ENCODE measurements at places on chromosomes 5 and 9. TPM values are rescaled to one million over a fixed set of nuclear protein-coding genes. Genes with fewer than 3 reads are reported as not detected.

GRCh38 chr9:114401344-114401743 is 13.6 kb upstream of the AKNA start:
- H3K4me1 ChIP-seq = peaks cover 28% of the 10 kb centered on the region
- DNase-seq = no peak
- no peaks in the 10 kb centered on the region for H3K36me3 ChIP-seq

GRCh38 chr9:108536836-108537601 is 318.8 kb downstream of the ACTL7B start:
- H3K4me1 ChIP-seq = no peaks in the 10 kb centered on the region
- no peak overlapping the region for H3K4me3 ChIP-seq
- H3K27ac ChIP-seq = no peak overlapping the region
- DNase-seq = no peak
- no peaks in the 10 kb centered on the region for H3K27me3 ChIP-seq
- H3K36me3 ChIP-seq = no peaks in the 10 kb centered on the region

- DNase-seq = no peak
- H3K4me1 ChIP-seq = no peaks in the 10 kb centered on the region
- no peaks in the 10 kb centered on the region for H3K27me3 ChIP-seq
- H3K36me3 ChIP-seq = no peaks in the 10 kb centered on the region
- H3K27ac ChIP-seq = no peak overlapping the region
- H3K4me3 ChIP-seq = no peak overlapping the region
Measured at GRCh38 chr9:120306561-120306960, 273.4 kb downstream of the CDK5RAP2 start.

DNA sequence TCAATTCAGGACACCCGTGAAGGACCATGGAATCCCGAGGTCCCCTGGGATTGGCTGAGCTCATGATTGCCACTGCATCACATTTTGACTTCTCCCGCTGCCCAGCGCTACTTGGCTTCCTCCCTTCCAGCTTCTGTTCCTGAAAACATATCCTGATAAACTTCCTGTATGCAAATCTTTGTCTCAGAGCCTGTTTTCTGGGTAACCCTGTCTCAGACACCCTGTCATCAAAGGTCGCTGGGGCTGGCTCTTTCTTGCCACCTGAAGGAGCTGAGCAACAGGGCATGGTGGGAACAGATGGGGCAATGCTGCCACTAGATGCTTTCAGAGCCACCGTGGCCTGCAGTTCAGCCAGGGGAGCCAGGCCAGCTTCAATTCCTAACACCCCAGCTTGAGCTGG is 154.3 kb upstream of the TBC1D2 start:
- H3K36me3 ChIP-seq = no peaks in the 10 kb centered on the region
- no peaks in the 10 kb centered on the region for H3K27me3 ChIP-seq
- no peak overlapping the region for H3K27ac ChIP-seq
- no peak for DNase-seq

RECK gene
- total RNA-seq = 9.4 TPM

PCDHGA6 gene
- total RNA-seq = 0.19 TPM

DNA sequence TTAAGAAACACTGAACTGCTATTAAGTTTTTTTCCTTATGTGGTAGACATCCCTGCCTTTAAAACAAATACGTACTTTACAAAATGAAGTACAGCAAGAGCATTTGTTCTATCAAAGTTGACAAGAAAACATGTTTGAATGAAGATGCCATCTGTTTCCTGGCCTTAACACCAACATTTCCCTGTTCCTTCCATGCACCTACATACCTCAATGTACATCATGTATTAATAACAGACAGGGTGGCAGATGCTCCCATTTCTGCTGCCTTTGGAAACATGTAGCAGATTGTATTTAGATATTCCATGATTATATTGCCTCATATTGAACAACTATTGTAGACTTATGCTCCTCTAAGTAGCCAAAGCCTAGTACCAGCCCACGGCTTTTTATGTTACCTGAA is 104.4 kb downstream of the PJA2 start:
- no peak overlapping the region for H3K4me3 ChIP-seq
- no peak for DNase-seq
- no peak overlapping the region for H3K27ac ChIP-seq
- no peaks in the 10 kb centered on the region for H3K4me1 ChIP-seq
- no peaks in the 10 kb centered on the region for H3K36me3 ChIP-seq

DNA sequence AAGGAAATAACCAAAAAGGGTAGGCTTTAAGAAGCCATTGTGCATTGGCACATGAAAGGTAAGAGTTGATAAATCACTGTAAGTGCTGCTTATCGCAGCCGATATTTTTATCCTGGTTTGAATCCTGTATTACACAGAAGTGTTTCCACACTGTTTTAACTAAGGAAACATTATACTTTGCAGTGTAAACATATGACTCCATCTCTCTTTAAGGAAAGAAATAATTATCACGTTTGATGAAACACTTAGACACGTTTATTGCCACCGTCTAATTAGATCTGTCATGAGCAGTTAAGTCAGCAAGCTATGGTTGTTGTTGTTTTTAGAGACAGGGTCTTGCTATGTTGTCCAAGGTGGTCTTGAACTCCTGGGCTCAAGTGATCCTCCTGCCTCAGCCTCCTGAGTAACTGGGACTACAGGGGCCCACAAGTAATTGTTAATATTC is 85.7 kb upstream of the TNFAIP8 start:
- H3K4me3 ChIP-seq = peak overlapping the region; percentile 87
- H3K4me1 ChIP-seq = peaks cover 47% of the 10 kb centered on the region
- H3K36me3 ChIP-seq = no peaks in the 10 kb centered on the region
- peak overlapping the region; percentile 86 for H3K27ac ChIP-seq
- H3K27me3 ChIP-seq = no peaks in the 10 kb centered on the region
- DNase-seq = no peak

DNA sequence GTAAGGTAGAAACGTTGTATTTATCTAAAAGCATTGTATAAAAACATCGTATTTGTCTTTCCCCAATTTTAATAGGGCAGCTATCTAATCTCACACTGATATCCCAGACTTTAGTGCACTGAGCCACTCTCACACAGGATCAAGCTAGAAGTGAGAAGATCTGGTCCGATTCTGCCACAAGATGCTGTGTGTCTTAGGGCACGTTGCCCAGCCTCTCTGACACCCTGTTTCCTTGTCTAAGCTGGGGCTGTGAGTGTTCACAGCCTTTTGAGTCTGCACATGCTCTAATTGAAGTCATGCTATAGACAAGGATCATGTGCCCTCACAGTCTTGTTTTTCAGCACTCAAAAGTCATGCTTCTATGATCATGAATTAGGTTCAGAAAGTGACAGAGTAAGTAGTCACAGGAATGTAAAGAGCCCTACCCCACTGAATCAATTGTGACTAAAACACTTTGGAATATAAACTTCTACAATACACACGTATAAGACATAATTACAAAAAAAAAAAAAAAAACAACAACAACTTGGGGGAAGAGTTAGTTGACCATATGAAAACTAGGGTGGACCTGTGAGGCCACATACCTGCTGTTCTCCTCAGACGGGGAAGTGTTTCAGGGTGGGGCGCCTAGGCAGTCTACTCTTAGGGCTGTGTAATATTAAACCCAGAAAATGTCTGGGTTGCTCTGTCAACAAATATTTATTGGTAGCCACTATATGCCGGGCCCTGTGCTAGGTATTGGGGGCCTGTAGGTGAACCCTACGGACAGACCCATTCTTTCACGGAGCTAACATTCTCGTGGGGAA is 893 bp upstream of the ABLIM3 start:
- no peak overlapping the region for H3K27ac ChIP-seq
- no peaks in the 10 kb centered on the region for H3K36me3 ChIP-seq
- peaks cover 25% of the 10 kb centered on the region for H3K27me3 ChIP-seq
- no peak overlapping the region for H3K4me3 ChIP-seq

DNA sequence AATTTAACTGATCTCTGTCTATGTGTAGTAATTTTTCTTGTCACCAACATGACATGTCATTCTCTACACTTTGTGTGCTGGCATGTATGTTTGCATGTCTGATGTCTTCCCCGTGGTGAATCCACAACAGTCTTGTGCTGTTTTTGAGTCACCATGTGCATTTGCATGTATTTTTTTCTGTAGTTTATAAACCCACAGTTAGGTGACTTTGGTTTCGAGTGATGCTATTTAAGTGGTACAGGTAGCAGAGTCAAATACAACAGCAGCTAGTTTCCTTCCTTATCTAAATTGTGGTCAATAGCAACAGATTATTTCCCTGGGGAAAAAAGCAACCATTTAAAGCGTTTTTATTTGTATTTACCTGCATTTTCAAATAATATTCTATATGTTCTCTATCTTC is 89.9 kb upstream of the FSD1L start:
- no peaks in the 10 kb centered on the region for H3K27me3 ChIP-seq
- no peak overlapping the region for H3K4me3 ChIP-seq

DNA sequence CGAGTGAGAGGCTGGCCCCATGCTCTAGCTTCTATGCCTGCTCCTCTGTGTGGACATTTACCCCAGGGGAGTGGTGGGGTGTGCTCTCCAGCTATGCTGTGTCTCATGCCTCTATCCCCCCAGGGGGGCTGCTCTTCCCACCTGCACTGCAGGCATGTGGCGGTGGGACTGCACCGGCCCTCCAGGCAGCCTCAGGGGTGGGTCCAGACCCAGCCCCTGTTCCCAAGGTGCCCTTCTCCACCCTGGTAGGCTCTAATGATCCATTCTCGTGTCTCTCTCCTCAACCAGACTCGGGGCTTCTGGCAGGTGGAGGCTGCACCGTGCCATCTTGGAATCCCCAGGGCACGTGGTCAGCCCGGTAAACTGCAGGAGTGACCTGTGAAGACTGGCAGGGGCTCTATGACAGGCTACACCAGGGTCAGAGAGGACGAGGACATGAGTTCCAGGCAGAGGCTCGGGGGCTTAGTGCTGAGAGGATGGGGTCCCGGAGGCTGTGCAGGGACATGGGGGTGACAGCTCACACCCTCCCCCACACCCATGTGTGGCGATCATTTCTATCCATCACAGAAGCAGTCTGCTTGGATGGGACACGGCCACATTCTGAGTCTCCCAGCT is 22.7 kb upstream of the COL5A1 start:
- H3K36me3 ChIP-seq = no peaks in the 10 kb centered on the region
- DNase-seq = no peak
- H3K27ac ChIP-seq = no peak overlapping the region
- no peak overlapping the region for H3K4me3 ChIP-seq
- no peaks in the 10 kb centered on the region for H3K4me1 ChIP-seq

- H3K36me3 ChIP-seq = peaks cover 5% of the 10 kb centered on the region
- H3K4me3 ChIP-seq = no peak overlapping the region
- no peaks in the 10 kb centered on the region for H3K4me1 ChIP-seq
- no peaks in the 10 kb centered on the region for H3K27me3 ChIP-seq
- H3K27ac ChIP-seq = no peak overlapping the region
Measured at GRCh38 chr9:37311938-37312708, 110.4 kb upstream of the GRHPR start.

Data from T-cell (primary cell).